Activated CD4-positive, alpha-beta T cell treated with anti-CD3 and anti-CD28 coated beads, Interleukin-2, amount 50 U/mL, for 48 hours (primary cell): ENCODE measurements at places on chromosomes 5 and 9.

GRCh38 chr5:161745392-161745791, 59.9 kb downstream of the GABRA6 start:
- no peak for DNase-seq

DNA sequence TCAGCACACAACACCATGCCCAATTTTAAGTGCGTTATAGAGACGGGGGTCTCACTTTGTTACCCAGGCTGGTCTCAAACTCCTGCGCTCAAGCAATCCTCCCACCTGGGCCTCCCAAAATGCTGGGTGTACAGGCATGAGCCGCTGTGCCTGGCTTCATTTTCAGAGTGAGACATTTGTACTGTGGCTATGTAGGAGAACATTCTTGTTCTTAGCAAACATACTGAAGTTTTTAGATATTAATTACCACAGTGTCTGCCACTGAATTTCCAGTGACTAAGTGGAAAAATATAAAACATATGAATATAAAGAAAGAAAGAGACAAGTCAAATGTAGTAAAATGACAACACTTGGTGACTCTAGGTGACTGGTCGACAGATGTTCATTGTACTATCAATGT, 20.9 kb downstream of the BTNL9 start:
- DNase-seq: no peak

DNA sequence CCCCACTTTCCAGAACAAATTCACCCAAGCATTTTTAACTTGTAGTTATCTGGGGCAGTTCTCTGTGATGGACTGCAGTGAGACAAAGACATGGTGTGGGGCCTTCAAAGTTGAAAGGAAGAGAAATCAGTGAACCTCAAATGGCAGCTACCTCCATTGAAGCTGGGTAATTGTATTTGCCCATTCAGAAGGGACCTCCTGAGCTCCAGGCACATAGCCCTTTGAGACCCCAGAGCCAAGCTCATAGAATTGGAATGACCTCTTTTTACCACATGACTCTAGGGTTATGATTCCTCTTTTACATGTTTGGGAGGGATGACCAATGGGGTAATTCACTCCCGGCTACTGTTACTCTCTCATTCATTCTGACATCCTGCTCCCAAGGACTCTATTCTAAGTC, 368.4 kb upstream of the ITGA1 start:
- no peak for DNase-seq

GRCh38 chr5:132768485-132768868, 8.6 kb downstream of the SEPTIN8 start:
- DNase-seq: no peak

DNA sequence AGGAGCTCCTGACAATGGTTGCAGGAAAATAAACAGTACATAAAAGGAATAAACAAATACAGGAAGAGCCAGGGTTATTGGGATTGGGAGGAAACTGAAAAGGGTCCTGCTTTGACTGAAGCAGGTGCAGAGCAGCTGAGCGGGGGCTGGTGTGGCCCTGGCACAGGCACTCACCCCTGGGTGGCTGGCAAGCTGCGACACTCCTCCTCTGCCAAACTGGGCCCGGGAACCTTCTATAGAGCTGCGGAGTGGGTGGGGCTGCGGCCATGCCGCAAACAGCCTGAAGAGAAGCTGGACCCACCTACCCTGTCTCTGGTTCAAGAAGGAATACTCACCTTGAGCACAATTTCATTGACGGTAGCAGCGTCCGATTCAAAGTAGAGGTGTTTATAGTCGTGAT, 182.5 kb downstream of the GAPVD1 start:
- DNase-seq: no peak

- DNase-seq: no peak
Observed at GRCh38 chr5:9046756-9047481, 499.0 kb downstream of the SEMA5A start.

GRCh38 chr5:121386334-121386733, 465.3 kb upstream of the FTMT start:
- no peak for DNase-seq

DNA sequence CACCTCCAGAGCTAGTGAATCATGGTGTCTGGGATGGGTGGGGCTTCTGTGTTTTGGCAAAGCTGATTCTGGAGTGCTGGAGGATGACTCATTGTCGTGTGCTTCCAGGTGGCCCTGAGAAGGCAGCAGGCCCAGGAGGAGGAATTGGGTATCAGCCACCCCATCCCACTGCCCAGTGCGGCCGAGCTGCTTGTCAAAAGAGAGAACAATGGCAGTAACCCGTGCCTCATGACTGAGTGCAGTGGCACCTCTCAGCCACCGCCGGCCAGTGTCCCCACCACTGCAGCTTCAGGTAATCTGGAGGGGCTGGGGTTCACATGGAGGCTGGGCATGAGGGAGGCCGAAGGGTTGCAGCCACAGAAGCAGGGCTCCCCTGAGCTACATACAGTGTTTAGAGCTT, 5.4 kb downstream of the DMRT1 start:
- no peak for DNase-seq

DNA sequence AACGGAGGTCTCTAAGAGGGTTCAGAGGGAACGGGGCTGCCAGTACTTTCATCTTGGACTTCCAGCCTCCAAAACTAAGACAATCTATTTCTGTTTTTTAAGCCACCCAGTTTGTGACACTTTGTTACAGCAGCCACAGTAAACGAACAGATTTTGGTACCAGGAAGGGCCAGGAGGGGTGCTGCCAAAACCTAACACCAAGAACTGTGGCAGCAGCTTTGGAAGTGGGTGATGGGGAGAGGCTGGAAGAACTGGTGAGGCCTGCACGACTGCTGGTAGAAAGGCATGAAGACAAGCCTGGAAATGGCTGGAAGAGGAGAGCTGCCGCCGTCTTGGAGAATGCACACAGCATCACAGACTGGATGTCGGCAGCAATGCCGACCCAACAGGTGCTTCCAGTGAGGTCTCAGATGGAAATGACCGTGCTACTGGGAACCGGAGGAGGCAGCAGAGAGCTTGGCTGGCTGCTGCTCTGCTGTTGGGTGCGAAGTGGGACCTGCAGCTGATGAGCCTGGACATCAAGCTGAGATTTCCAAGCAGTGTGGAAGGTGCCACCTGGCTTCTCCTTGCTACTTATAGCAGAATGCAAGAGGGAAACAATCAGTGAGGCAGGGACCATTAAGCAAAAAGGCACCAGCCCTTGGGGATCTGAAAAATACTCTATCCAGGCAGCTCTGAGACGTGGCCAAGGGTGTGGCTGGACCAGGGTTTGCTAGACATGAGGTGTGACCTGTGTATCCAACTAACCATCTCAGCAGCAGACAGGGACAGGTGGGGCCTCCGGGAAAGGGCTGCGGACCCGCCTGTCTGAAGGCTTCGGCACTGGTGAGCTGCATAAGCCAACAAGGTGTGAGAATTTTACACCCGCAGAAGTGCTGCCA, 4.7 kb upstream of the TMEM210 start:
- peak; percentile 34 for DNase-seq

DNA sequence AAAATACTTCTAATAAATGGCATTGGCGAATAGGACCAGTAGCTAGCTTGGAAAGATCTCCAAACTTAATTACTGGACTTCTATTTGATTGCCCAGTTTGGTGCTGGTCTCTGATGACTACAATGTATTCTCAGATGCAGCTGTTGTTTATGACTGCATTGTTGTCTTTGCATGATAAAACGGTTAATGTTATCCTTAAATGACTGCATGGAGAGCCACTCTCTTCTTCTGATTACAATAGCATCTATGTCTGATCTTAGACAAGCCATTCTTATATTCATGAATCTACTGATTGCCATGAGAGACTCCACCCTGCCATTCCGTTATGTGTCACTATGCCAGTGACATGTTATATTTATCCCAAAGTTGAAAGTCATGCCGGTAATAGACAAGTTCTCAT, 42.9 kb upstream of the ERBIN start:
- no peak for DNase-seq

GRCh38 chr5:13860146-13860545, 84.3 kb downstream of the DNAH5 start:
- no peak for DNase-seq

DNA sequence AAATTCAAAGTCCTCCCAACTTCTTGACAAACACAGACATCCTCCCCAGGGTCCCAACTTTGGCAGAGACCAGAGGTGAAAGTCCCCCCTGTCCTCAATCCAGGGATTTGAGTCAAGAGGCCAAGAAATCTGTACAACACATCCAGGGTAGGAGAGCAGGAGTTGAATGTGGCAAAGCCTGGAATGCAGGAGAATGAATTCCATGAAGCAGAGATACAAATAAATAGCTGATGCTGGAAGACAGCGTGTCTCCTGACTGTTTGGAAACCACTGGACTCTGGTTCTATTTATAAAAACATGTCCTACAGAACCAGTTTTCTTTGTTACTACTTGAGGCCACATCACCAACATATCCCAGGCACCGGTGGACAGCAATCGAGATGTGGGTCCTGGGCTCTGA, 43.7 kb upstream of the SLIT3 start:
- DNase-seq: no peak

GRCh38 chr5:176874198-176874780, 24.9 kb downstream of the HK3 start:
- no peak for DNase-seq

GRCh38 chr5:32664523-32664922, 46.6 kb upstream of the NPR3 start:
- DNase-seq: no peak

- DNase-seq: no peak
Observed at GRCh38 chr5:158194561-158194976, 335.6 kb upstream of the CLINT1 start.
